Stimulated activated CD4-positive, alpha-beta T cell treated with anti-CD3 and anti-CD28 coated beads, Interleukin-15, amount 100 ng/mL, for 1 hour (primary cell): ENCODE measurements at places on chromosomes 6 and 20.

- DNase-seq: no peak
Measured at GRCh38 chr20:33676121-33676520, 1.9 kb upstream of the NECAB3 start.

- no peak for DNase-seq
Measured at GRCh38 chr6:48628316-48628715, 517.3 kb upstream of the PTCHD4 start.

DNA sequence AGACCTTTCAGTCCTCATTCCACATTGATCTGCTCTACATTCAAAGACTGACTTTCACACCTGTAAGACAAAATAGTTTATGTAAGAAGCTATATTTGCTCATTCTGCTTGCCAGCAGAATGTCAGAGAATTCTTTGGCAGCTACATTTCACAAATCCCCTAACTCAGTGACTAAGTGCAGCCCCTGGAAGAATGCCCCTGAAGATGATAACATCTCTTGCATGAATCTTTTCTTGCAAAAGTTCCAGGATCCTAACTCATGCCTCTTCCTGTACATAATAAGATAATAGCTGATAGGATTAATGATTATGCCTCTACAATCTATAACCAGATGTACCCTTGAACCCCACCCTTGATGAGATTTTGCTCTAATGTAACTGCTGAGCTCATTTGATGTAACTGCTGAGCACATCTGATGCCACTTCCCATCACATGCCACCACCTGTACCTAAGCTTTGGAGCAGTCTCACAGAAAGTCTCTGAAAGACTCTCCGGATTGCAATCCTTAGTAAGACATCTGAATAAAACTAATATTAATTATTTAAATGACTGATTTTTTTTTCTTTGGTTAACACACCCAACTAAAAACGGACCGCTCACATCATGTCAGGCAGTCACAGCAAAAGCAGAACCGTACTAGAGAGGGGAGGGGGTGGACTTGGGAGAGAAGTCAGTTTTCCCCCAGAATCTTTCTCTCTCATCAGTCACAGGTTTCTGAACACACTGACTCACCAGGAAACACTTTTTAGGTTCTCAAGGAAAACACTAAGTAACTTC, 684 bp upstream of the DNAH8 start:
- no peak for DNase-seq

DNA sequence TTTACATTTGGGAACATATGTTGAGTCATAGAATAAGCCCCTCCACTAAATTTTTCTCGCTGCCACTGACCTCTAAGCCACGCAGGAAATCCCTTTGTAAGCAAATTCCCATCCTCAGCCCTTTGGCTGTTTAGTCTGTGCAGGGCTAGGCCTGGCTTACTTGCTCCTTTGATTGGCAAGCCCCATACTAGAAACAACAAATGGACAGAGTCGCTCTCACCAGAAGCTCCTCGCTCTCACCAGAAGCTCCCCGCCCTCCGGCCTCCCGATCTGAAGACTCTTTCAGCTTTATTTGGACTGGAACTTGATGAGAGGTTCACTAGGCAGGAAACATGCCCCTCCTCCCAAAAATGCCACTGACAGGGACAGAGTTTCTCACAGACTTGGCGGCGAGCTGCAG, 149.2 kb upstream of the EXOC2 start:
- DNase-seq: no peak

GRCh38 chr6:148800536-148800935, 53.7 kb downstream of the UST start:
- DNase-seq: no peak

- no peak for DNase-seq
Measured at GRCh38 chr6:38897507-38897906, 151.1 kb upstream of the GLP1R start.

GRCh38 chr20:33773412-33774089, 37.6 kb upstream of the CHMP4B start:
- no peak for DNase-seq

DNA sequence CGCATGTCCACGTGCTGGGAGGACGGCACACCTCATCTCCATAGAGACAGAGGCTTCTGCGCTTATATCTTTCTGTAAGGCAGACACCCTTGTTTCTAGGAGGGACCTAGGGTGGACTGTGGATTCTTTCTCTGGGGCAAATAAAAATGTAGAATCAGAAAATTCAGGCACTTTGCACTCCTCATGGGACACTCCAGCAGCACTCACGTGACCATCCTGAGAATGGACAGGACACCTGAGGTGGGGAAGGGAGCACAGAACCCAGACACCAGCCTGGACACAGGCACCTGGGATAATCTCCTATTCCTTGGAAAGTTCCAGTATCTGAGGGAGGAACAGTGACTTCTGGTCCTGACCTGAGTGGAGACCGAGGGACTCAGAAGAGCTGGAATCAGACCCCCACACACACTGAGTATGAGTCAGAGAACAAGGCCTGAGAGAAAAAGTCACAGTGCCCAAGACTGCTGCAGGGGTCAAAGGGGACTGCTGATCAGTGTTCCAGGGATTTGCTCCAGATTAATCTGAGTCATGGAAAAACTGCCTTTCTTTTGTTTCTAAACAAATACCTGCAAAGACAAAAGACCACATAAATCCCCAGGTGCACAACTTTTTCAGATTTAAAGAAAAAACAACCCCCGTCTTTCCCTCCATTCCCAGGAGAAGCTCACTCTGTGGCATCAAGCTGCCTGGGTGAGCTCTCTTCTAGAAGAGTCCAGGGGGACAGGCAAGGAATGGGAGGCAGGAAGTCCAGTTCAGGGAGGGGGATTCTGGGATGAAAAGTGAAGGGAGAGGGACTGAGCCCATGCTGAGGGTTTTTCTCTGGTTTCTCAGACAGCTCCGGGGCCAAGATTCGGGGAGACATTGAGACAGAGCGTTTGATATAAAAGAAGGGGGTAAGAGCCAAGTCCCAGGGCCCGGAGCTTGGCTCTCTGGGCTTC, 35.6 kb upstream of the MICB start:
- no peak for DNase-seq

- no peak for DNase-seq
Measured at GRCh38 chr6:46690911-46691451, 3.3 kb downstream of the TDRD6 start.

DNA sequence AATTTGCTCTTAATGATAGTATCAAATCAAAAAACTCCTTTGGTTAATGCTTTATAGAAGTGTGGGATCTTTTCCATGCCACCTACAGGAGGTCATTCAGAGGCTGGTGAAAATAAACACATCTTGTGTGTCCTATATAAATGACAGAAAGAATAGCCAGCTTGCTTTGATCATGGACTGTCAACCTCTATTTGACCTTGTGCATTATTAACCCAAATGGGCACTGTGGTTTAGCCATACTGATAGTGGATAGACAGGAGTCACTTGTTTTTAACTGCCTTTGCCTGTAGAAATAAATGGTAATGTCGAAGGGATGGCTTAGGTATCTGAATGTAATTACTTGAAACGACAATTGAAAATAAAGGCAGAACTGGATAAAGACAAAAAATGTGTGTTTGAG, 123.8 kb downstream of the CDKAL1 start:
- DNase-seq: no peak

GRCh38 chr6:36688739-36689075, 8.9 kb upstream of the RAB44 start:
- DNase-seq: no peak

DNA sequence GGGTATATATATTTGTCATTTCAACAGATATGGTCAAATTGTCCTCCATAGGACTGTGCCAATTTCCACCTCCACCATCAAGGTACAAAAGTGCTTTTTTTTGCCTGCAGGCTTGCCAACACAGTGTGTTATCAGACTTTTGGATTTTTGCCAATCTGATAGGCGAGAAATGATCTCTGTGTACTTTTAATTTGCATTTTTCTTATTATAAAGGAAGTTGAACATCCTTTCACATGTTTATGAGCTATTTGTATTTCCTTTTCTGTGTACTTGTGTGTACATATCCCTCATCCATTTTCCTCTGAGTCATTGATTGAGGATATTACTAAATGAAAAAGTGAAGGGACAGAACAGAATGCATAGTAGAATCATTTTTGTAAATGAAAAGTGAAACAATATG, 39.0 kb upstream of the PTPN1 start:
- DNase-seq: no peak

GRCh38 chr20:58038123-58038654, 190.3 kb downstream of the ANKRD60 start:
- no peak for DNase-seq

- DNase-seq: no peak
Measured at GRCh38 chr6:8131265-8131897, 29.0 kb upstream of the EEF1E1 start.

GRCh38 chr6:123352279-123352678, 284.5 kb downstream of the TRDN start:
- no peak for DNase-seq

DNA sequence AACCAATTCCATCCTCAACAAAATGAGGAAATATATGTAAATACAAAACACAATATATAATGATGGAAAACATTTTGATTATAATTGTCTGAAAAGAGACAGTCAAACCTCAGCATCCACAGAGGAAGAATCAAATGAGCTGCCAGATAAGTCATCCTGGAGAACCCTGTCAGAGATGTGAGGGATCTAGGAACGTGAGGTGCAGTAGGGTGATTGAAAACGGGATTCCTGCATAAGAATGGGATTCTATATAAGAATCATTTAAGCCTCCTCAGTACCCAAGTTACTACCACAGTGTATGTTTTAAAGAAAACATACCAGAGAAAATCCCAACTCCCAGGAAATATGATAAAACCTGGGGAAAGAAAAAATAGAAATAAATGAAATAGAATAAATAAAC, 690.5 kb downstream of the FRK start:
- no peak for DNase-seq

GRCh38 chr6:129473546-129473945, 236.4 kb downstream of the ARHGAP18 start:
- DNase-seq: no peak

DNA sequence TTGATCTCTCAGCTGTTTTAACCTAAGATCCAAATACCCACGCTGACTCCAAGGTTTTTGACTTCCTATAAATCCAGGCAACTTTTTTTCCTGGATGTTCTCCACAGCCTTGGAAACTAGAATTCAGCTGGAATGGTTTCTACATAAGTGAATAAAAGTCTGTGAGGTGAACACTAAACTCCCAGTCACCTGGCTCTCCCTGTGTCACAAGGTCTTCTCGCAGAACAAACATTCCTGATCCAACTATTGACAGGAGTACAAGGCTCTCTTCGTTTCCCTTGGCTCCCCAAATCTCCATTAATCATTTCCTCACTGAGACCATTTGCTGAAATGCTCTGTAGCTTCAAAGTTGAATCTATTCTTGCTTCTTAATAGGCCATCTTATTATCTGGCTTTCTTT, 265.7 kb downstream of the ADGRG6 start:
- DNase-seq: no peak

- no peak for DNase-seq
Measured at GRCh38 chr20:11098888-11099287, 425.1 kb upstream of the JAG1 start.

GRCh38 chr20:17662333-17663039, 19.6 kb downstream of the RRBP1 start:
- DNase-seq: no peak

GRCh38 chr6:101539510-101540245, 146.2 kb downstream of the GRIK2 start:
- DNase-seq: no peak

- no peak for DNase-seq
Measured at GRCh38 chr20:46357030-46357514, 48.8 kb upstream of the CDH22 start.

GRCh38 chr6:160974304-160974771, 17.2 kb upstream of the MAP3K4 start:
- DNase-seq: no peak

- no peak for DNase-seq
Measured at GRCh38 chr6:73577676-73578075, 56.8 kb upstream of the EEF1A1 start.

DNA sequence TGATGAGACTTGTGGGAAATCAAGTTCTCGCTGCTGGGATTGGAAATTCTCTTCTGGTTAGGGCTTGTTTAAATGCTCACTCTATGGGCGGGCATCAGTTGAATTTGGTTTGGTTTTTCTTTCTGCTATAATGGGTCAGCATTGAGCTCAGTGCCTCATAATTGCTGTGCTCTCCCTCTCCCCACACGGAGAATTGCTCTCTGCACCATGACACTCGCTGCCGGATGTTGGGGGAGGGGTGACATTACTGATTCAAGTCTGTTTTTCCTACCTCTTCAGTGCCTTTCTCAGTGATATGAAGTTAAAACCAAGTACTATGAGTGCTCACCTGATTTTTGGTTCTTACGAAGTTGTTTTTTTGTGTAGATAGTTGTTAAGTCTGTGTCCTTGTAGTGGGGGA, 599.6 kb downstream of the EPM2A start:
- no peak for DNase-seq

DNA sequence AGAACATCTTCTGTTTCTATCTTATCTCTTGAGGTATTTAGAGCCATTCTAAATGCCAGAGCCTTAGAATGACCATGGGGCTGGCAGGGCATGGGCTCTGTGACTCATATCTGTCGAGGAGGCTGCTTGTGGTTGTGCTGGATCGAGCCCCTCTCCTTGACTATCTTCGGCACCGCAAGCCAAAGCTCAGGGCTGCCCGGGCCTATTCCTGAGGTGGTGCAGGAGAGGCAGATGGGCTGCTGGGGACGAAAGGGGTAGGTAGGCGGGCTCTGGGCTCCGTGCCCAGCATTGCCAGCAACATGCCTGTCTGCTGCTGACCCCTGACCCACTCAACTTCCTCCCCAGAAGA, 89.9 kb downstream of the NOL4L start:
- no peak for DNase-seq

GRCh38 chr20:9300534-9300933, 213.9 kb upstream of the LAMP5 start:
- no peak for DNase-seq

GRCh38 chr6:33202799-33203198, 1.7 kb upstream of the HSD17B8 start:
- DNase-seq: no peak

DNA sequence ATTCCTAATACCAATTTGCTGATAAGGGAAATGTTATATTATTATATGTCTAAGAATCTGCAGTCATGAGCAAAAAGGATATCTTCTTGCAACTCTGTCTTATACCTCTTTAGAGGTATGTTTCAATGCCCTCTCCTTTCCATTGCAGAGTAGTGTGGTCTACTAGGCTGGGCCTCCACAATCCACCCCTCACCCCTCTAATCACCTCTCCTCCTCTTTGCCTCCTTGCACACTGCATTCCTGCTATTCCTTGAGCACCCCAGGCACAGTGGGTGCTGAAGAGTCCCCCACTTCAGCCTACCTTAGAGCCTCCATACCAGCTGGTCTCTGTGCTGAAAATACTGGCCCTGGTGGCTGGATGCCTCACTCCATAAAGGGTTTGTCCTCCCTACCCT, 26.9 kb downstream of the ARMC2 start:
- no peak for DNase-seq

GRCh38 chr20:11372876-11373790, 544.6 kb upstream of the BTBD3 start:
- DNase-seq: no peak

- DNase-seq: no peak
Measured at GRCh38 chr6:71038711-71039344, 82.0 kb upstream of the B3GAT2 start.
